ENCODE measurements at places on chromosomes 3 and 15. TPM values are rescaled to one million over a fixed set of nuclear protein-coding genes. Genes with fewer than 3 reads are reported as not detected.

IL17RE gene
- 7.0 TPM for total RNA-seq

THRB gene
- total RNA-seq = 7.7 TPM

GOLGA8J gene
- total RNA-seq = 0.16 TPM

MGLL gene
- total RNA-seq = 7.4 TPM

CCK gene
- not detected for total RNA-seq

MYO5C gene
- 32.6 TPM for total RNA-seq

FHIT gene
- total RNA-seq = 7.6 TPM

DNA sequence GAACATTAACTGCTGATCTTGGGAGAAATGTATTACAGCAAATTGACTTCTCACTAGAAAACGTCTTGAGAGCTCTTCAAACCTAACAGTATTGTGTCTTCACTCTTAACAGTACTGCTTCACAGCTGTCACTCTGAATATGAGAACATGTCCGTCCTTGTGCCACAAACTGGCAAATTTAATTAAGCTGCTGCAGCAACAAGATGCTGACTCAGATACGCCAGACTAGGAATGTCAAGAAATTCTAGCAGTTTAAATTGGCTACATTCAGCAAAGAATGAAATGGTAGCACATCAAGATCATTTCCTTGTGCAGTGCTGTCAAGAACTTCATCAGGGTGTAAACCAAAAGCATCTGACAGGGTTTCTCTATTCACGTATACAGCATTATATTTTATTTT, 7.6 kb downstream of the ICE2 start:
- H3K36me3 ChIP-seq = no peaks in the 10 kb centered on the region
- H3K27me3 ChIP-seq = no peaks in the 10 kb centered on the region
- DNase-seq = no peak
- no peak overlapping the region for H3K4me3 ChIP-seq
- H3K4me1 ChIP-seq = no peaks in the 10 kb centered on the region
- H3K27ac ChIP-seq = no peak overlapping the region

- H3K4me1 ChIP-seq = peaks cover 10% of the 10 kb centered on the region
- no peak for DNase-seq
- no peaks in the 10 kb centered on the region for H3K36me3 ChIP-seq
- H3K27me3 ChIP-seq = no peaks in the 10 kb centered on the region
- H3K27ac ChIP-seq = no peak overlapping the region
These were observed 136.9 kb downstream of the TJP1 start for GRCh38 chr15:29685156-29686078.

DNA sequence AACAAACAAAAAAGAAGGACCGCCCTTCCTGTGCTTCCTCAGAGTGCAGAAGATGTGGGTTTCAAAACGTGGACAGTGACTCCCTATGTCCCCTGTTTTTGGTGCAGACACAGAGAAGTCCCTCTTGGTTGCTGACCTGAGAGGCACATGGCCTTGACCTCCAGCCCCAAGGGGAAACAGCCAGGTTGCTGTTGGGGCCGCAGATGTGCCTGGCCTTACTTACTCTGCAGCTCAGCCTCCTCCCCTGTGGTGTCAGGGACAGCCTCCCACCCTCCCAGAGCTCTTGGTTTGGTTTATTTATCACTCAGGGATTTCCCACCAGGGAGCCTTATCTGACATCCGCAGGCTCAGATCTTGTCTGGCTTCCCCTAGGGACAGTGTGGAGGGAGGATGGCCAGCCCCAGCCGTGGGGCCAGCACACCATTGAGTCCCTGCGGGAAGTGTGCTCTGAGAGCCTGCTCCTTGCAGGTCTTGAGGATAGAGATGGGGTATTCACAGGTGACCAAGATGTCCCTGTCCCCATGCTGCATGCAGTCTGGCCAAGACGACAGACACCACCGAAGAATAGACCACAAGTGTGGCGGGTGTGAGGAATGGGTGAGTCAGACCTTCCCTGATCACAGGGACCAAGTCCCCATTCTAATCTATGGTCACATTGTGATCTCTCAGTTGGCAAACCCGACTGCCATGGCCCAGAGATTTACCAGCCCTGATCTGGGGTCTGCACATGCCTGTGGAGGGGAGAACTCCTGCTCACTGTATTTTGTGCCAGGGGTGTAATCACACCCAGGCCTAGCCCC, 134.3 kb upstream of the ABHD17C start:
- H3K36me3 ChIP-seq = no peaks in the 10 kb centered on the region
- H3K27me3 ChIP-seq = no peaks in the 10 kb centered on the region
- H3K27ac ChIP-seq = no peak overlapping the region
- H3K4me3 ChIP-seq = no peak overlapping the region
- no peak for DNase-seq
- H3K4me1 ChIP-seq = no peaks in the 10 kb centered on the region

GRCh38 chr3:69011096-69011730, 2.3 kb downstream of the EOGT start:
- H3K27me3 ChIP-seq = no peaks in the 10 kb centered on the region
- H3K27ac ChIP-seq = no peak overlapping the region
- H3K36me3 ChIP-seq = no peaks in the 10 kb centered on the region
- H3K4me3 ChIP-seq = no peak overlapping the region
- no peak for DNase-seq
- peaks cover 6% of the 10 kb centered on the region for H3K4me1 ChIP-seq

GRCh38 chr3:55906896-55907295, 419.8 kb upstream of the WNT5A start:
- DNase-seq = no peak
- no peaks in the 10 kb centered on the region for H3K36me3 ChIP-seq
- no peak overlapping the region for H3K4me3 ChIP-seq
- no peak overlapping the region for H3K27ac ChIP-seq

- H3K36me3 ChIP-seq = no peaks in the 10 kb centered on the region
- H3K27me3 ChIP-seq = no peaks in the 10 kb centered on the region
- no peak overlapping the region for H3K4me3 ChIP-seq
- DNase-seq = no peak
- H3K4me1 ChIP-seq = no peaks in the 10 kb centered on the region
- H3K27ac ChIP-seq = peak overlapping the region; percentile 2
These were observed 75.4 kb downstream of the CMTM8 start for GRCh38 chr3:32313723-32314473.

GRCh38 chr15:55366981-55367380, 41.2 kb downstream of the CCPG1 start:
- DNase-seq = no peak
- H3K36me3 ChIP-seq = peaks cover 5% of the 10 kb centered on the region
- H3K27ac ChIP-seq = no peak overlapping the region
- no peak overlapping the region for H3K4me3 ChIP-seq
- H3K4me1 ChIP-seq = no peaks in the 10 kb centered on the region

DNA sequence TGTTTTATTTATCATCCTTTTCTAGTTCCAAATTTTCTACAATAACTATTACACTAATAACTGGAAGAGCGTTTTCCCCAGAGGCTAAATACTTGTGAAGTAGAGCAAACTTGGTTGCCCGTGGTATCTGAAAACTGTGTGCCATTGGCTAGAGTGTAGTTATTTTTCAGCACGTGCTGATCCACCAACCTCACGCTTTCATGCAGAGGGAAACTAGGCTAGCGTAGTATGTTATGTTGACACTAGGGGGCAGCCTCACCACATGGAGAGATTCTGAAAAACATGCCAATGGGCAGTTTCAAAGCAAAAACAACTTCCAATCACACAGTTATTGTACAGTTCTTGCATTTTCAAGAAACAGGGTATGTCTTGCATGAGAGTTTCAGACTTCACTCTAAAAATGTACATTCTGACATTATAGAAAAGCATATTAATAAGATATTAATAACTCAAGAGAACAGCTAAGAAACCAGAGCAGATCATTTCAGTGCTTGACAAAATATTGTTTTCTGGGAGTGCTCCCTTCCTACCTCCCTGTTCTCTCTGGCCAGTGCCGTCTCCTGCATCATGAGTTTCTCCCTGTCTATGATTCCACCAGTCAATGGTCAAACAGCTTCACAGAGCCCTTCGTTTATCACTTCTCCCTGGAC, 39.7 kb downstream of the SPATA12 start:
- no peaks in the 10 kb centered on the region for H3K27me3 ChIP-seq
- H3K27ac ChIP-seq = no peak overlapping the region
- H3K36me3 ChIP-seq = no peaks in the 10 kb centered on the region
- no peak overlapping the region for H3K4me3 ChIP-seq
- DNase-seq = no peak

Measured in pancreas (tissue), 10 donors.